ENCODE measurements at places on chromosomes 5 and 9. TPM values are rescaled to one million over a fixed set of nuclear protein-coding genes. Genes with fewer than 3 reads are reported as not detected.

Gene GALNT12
- total RNA-seq: 11.5 TPM

Gene IL4
- not detected for total RNA-seq

Gene SKIC3
- 65.2 TPM for total RNA-seq

Gene TAS2R1
- not detected for total RNA-seq

Gene WNT8A
- not detected for total RNA-seq

Gene CTNND2
- total RNA-seq: 0.20 TPM

Gene THBS4
- 0.47 TPM for total RNA-seq

DNA sequence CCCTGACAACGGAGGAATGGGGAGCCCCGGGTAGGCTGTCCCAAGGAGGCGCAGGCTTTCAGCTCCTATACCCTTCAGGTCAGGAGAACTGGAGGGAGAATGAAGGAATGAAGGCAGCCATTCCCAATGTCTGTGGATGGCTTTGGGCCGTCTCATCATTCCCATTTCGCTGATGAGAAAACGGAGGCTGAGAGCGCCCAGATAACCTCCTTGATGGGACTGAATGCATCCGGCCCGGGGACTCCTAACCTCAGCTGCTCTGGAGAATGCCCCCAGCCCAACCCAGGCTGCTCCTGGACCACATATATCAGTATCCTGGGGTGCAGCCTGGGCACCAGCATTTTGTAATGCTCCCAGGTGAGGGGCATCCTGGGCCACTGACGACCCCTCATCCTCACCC is 52.6 kb upstream of the RNU6ATAC start:
- no peak overlapping the region for H3K4me3 ChIP-seq
- H3K27ac ChIP-seq: no peak overlapping the region
- DNase-seq: no peak

DNA sequence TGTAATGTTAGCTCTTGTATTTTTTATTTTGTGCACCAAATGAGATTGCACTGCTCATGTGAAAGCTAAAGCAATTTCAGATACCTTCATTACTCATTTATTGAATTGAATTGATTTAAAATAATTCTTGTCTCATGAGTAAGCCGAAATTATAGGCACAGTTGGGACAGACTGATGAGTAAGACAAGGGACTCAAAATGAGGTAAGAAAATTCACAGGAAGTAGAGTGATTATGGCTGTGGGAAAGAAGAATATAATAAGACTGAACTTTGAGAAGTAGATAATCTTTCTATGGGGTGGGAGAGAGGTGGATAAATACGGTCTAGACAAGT is 51.1 kb downstream of the NUDT12 start:
- no peak overlapping the region for H3K4me3 ChIP-seq
- H3K4me1 ChIP-seq: no peaks in the 10 kb centered on the region
- DNase-seq: no peak
- H3K36me3 ChIP-seq: no peaks in the 10 kb centered on the region
- no peak overlapping the region for H3K27ac ChIP-seq

GRCh38 chr5:158079097-158079496 is 220.2 kb upstream of the CLINT1 start:
- H3K27ac ChIP-seq: no peak overlapping the region
- no peak overlapping the region for H3K4me3 ChIP-seq
- H3K4me1 ChIP-seq: peaks cover 5% of the 10 kb centered on the region
- peaks cover 10% of the 10 kb centered on the region for H3K27me3 ChIP-seq

DNA sequence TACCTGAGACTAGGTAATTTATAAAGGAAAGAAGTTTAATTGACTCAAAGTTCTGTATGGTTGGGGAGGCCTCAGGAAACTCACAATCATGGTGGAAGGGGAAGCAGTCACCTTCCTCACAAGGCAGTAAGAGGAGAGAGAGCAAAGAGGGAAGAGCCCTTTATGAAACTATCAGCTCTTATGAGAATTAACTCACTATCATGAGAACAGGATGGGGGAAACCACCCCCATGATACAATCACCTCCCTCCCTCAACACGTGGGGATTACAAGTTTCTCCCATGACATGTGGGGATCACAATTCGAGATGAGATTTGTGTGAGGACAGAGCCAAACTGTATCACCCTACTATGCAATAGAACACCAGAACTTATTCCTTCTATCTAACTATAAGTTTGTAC is 27.9 kb downstream of the CD274 start:
- no peaks in the 10 kb centered on the region for H3K27me3 ChIP-seq
- H3K4me1 ChIP-seq: no peaks in the 10 kb centered on the region
- H3K4me3 ChIP-seq: no peak overlapping the region
- no peak overlapping the region for H3K27ac ChIP-seq

DNA sequence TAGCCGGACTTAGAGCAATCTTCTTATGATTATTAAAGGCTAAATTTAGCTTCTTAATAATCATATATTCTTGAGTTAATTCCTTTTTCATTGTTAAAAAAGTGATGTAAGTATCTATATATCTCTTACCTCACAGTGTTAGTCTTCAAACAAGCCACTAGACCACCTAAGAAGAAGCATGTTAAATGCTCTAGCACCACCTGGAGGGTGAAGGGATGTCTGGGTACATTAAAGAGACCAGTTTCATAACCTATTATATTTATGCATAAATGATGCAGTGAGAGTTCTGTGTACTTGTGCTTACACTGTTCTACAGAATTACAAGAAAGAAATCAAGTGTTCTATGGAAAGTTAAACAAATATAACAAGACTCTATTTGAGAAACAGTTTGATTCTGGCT is 55.9 kb upstream of the SLCO6A1 start:
- no peaks in the 10 kb centered on the region for H3K36me3 ChIP-seq
- no peak overlapping the region for H3K4me3 ChIP-seq
- no peaks in the 10 kb centered on the region for H3K27me3 ChIP-seq

GRCh38 chr9:136211006-136211405 is 6.1 kb upstream of the LHX3 start:
- H3K36me3 ChIP-seq: peaks cover 59% of the 10 kb centered on the region
- H3K27ac ChIP-seq: no peak overlapping the region
- DNase-seq: no peak
- H3K27me3 ChIP-seq: no peaks in the 10 kb centered on the region
- no peak overlapping the region for H3K4me3 ChIP-seq
- no peaks in the 10 kb centered on the region for H3K4me1 ChIP-seq

GRCh38 chr5:127685662-127686061 is 17.5 kb upstream of the CCDC192 start:
- H3K36me3 ChIP-seq: no peaks in the 10 kb centered on the region
- no peak overlapping the region for H3K27ac ChIP-seq
- DNase-seq: no peak
- H3K27me3 ChIP-seq: no peaks in the 10 kb centered on the region
- no peaks in the 10 kb centered on the region for H3K4me1 ChIP-seq

GRCh38 chr9:128405780-128406171 is 14.9 kb upstream of the CERCAM start:
- H3K4me3 ChIP-seq: no peak overlapping the region
- no peaks in the 10 kb centered on the region for H3K4me1 ChIP-seq
- H3K27ac ChIP-seq: no peak overlapping the region
- no peak for DNase-seq
- no peaks in the 10 kb centered on the region for H3K36me3 ChIP-seq

- peak overlapping the region; percentile 2 for H3K27ac ChIP-seq
- peak overlapping the region; percentile 86 for H3K4me3 ChIP-seq
- peaks cover 14% of the 10 kb centered on the region for H3K36me3 ChIP-seq
- DNase-seq: no peak
- H3K27me3 ChIP-seq: no peaks in the 10 kb centered on the region
Observed at GRCh38 chr5:7869474-7870136, 657 bp downstream of the MTRR start.
